ENCODE measurements at places on chromosomes 11 and 22.
A peak's percentile ranks its signal among the peaks of the same experiment; 100 is the strongest.

DNA sequence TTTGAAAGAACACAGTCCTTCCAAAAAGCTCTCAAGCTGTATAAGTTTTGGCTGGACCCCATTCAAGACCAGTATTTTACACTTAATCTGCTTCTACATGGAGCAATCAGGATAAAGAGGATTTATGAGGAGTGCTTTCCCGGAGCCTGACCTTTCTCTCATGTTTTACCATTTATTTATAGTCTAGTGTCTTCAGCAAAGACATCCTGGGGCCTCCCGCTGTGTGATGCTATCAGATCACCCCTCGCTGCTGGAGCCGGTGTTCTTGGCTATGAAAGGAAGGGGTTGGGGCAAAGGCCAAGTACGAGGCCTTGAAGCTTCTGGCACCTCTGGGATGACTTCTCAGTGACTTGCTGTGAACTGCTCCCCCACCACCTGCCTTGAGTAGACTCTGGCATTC lies 189.6 kb downstream of the ADAMTS15 start:
- DNase-seq: no peak

- no peak for DNase-seq
These were observed at the start of gene OR5D16 for GRCh38 chr11:55838452-55838851. TSS of gene OR5D16 (plus strand) at chr11:55838752. CDS start at chr11:55838752, 0 bp downstream.

DNA sequence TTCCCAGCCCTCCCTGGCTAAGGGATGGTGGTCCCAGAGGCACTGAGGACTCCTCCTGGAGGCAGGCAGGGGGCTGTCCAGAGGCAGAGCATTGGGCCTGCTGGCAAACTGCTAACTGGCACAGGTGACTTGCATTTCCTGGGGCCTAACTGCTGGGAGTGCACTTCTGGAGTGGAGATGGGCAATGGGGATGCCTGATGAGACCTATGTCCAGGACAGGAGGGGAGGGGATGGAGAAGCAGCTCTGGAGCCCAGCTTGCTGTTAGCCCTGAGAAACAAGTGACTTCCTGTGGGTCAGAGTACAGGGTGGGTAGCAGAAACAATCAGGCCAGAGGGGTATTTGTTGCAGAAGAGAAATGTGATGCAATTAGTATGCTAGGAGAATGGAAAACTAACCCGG lies 253.2 kb downstream of the ST3GAL4 start:
- DNase-seq: no peak

DNA sequence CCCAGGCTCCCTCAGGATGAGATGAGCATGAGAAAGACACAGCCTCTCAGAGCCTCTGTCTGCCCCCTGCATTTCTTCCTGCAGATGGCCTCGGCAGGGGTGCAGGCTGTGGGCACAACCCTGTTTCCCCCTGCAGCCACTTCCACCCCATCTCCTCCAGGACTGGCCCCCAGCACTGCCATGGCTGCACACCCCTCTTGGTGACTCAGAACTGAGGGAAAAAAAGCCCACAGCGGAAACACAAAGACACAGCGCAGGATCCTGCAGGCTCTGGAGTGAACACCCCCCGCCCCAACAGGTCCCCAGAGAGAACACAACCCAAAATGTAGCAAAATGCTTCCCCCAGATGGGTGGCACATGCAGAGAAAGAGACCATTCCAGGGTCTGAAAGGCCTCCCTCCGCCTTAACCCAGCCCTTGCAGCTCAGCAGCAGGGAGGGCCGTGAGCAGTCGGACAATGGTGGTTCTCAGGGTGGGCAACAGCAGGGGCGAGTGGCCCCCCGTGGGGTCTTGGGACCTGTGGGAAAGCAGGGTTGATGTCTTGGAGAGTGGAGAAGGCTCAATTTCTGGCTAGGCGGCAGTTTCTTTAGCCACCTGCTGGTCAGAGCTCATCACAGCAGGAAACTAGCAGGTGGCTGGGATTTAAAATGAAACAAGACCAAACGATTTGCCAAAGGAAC lies 8.0 kb downstream of the TUBGCP6 start:
- peak; percentile 10 for DNase-seq

- DNase-seq: no peak
These were observed 15.5 kb upstream of the RAPSN start for GRCh38 chr11:47464483-47464882.

DNA sequence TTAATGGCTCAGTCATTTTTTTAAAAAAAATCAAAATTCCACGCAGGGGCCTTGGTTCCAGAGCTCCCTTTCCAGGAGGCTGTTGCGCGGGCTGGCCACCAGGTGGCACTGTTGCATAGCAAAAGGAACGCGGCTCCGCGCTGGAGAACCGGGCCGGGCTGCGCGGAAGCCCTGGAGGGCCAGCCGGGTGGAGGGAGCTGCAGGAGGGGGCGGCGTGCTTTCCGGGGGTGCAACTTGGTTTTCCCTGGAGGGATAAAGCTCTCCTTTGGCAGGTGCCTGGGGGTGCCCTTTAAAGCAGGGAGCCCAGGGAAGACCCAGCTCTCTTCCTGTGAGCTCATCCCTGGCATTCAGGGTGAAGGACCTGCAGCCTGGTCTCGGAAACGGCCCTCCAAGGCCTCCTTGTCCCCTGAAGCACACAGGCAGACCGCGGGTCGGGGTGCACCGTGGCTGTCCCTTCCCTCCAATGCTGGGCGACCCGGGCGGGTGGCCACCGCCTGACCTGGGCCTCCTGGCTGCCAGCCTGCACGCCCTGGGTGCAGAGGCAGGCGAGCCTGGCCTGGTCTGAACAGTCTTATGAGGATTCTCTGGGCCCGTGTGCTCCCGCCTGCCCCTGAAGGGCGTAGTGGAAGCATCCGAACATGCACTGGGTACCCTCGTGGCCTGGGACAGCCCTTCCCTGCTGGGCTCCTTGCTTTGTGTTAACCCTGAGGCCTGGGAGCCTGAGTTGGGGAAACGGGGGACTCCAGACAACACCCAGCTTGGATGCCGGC lies 23.4 kb downstream of the KRTAP5-5 start:
- DNase-seq: peak; percentile 72

DNA sequence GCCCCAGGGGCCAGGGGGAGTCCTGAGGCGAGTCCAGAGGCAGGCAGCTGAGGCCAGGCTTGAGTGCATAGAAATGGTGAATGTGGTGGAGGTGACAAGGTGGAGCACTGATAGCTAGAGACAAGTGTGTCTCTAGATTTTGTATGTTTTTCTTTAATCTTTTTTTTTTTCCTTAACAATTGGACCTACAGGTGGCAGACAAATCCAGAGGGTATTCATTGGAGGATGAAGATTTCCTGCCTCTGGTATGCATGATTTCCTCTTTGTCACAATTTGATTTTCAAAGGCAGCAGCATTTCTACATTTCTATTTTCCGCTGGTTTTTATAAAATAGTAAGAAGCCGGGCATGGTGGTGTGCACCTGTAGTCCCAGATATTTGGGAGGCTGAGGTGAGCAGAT lies 47.7 kb upstream of the DKK3 start:
- no peak for DNase-seq

- DNase-seq: no peak
These were observed 11.6 kb downstream of the JAML start for GRCh38 chr11:118213201-118213600.

DNA sequence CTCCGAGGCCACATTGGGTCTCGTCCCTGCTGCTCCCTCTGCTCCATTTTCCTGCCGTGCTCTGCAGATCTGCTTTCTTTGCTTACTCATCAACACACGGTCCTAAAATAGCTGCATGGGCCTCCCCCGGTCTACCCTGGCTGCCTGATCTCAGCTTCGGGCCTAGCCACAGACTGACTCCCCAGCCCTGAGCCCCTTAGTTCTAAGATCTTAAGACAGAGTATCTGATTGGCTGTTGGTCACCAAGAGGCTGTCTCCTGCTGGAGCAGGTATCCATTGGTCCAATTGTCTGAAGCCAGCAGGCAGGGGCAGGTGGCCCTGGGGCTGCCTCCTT lies 53.7 kb upstream of the NECTIN1 start:
- no peak for DNase-seq

- DNase-seq: no peak
These were observed 39.0 kb upstream of the CHKA start for GRCh38 chr11:68160100-68160695.

DNA sequence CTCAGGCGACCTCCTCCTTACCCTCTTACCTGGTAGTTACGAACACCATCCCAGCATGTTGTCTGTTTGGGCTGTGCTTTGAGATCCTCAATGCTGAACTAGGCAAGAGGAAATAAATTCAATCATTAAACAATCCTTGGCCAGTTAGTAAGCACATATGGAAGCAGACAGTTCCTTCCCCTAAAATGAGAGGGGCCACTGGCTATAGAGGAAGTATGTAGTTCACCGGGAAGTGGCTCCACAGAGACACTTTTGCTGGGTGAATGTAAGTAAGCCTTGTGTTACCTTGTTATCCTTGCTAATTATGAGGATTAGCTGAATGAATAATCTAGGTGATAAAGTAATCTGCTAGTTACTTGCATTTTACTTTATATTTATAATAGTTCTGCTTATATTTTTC lies 2.9 kb downstream of the THYN1 start:
- DNase-seq: no peak

- DNase-seq: no peak
These were observed 12.9 kb upstream of the CD3E start for GRCh38 chr11:118291477-118292135.

DNA sequence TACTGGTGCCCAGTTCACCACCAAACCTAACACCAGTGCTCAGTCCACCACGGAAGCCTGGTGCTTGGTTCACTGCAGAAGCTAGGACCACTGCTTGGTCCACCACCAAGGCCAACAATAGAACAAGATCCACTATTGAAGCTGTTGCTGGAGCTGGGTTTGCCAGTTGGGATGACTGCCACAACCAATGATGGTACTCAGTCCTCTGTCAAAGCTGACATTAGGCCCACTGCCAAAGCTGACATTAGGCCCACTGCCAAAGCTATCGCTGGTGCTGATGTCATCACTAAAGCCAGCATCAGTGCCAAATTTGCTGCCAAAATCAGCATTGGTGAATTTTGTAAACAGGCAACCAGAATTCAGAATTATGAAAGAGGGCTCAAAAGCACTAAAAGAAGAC lies 1850.2 kb upstream of the RAG2 start:
- peak; percentile 15 for DNase-seq

Data from left ventricle myocardium inferior (tissue), 1 donor.